ENCODE measurements at places on chromosomes 7 and 10.

DNA sequence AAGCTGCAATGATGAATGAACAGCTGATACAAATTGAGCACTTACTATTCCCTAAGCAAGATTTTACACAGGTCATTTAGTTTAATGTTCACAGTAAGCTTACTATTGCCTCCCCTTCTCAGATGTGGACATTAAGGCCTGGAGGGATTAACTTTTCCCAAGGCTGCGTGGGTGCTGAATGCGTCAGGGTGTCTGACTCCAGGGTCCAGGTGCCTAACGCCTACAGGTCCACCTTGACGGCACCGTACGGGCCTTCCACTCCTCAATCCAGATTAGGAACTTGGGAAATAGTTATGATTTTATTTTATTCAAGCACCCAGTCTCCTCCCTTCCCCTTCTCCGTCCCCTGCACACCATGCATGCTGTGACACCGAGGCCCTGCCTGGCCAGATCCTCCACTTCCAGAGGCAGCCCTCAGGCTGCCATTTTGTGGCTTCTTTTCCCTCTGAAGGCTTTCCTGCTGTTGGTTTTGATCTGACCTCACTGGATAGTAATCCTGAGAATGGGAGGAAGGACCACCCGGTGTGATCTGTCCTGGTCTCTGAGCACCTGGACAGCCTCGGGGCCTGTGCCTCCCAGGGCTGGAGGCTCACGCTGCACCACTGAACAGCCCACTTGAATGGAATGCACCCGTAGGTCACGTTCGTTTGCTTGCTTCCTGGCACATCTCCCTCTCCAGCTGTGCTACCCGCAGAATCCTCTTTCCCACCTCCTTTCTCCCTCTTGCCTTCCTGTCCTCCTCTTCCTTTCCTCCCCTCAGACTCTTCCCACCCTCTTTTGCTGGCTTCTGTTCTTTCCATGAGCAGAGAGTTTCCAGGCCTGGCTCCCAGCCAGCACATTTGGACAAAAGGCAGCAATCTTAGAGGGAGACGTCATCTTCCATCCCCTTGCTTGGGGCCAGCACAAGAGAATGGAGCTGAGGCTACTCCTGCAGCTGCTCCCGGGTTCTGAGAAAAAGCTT is 14.4 kb downstream of the DENND2A start:
- DNase-seq: peak; percentile 88

DNA sequence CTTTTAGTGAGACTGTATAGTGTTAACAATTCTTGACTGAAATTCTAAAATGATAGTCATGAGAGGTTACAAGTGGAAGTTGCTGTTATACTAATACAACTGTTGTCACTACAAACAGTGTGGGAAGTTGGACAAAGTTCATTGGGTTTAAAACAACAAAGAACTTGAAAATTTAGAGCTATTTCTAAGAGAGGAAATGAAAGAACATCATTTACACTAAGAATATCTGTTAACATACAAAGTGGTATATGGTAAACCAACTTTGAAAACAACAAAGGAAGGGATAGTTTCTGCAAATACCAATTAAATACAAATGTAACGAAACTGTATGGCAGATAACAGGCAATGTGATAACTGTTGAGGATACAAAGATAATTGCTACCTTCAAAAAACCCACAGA is 11.6 kb downstream of the MTPN start:
- DNase-seq: no peak

GRCh38 chr10:17847585-17848296 is 38.6 kb downstream of the MRC1 start:
- DNase-seq: no peak

DNA sequence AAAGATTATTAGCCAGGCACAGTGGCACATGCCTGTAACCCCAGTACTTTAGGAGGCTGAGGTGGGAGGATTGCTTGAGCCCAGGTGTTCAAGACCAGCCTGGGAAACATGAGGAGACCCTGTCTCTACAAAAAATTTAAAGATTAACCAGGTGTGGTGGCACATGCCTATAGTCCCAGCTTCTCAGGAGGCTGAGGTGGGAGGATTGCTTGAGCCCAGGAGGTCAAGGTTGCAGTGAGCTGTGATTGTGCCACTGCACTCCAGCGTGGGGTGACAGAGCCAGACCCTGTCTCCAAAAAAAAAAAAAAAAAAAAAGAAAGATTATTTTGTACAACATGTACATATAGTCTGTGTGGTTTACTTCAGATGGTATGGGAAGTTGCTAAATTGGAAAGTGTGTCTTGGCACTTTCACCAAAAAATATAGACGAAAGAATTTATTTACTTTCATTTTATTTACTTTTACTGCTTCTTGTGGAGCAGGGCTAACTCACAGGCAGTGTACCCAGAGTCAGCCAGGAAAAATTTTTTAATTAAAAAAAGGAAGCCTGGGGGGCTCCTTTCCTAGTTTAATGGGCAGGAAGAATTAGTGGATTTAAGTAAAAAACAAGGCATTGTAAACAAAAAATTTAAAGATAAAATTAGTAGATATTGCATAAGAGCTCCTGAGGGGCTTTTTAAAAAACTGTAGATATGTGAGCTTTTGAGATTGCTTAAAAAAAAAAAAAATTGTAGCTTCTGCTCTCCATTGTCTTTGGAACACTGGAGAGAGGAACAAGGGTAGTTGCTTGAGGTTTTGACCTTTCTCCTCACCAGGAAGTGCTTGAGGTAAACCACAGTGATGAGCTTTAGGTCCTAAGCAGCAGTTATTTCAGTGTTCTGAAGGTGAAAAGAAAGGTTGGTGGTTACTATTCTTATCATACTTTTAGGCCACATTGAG is 44.6 kb upstream of the VDAC2 start:
- no peak for DNase-seq

GRCh38 chr7:1210979-1211608 is 21.6 kb upstream of the UNCX start:
- no peak for DNase-seq

DNA sequence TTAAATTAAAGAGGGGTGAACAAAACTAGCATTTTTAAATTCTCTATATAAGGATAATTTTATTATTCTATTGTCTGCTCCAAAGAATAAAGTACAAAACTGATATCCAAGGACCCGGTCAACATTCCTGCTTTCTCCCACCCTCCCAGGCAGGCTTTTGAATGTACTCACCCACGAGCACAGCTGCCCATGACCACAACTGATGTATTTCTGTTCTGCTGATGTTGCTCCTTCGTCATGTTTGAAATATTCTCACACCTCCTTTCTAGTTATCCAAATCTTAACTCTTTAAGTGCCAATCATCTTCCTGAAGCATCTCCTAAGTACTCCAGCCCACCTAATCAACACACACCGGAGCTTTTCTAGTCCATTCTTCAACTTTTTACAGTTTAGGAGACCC is 46.7 kb downstream of the CALD1 start:
- DNase-seq: no peak

GRCh38 chr7:130903358-130903974 is 169.5 kb upstream of the KLF14 start:
- DNase-seq: no peak

GRCh38 chr10:58645416-58646146 is 132.9 kb downstream of the BICC1 start:
- no peak for DNase-seq

DNA sequence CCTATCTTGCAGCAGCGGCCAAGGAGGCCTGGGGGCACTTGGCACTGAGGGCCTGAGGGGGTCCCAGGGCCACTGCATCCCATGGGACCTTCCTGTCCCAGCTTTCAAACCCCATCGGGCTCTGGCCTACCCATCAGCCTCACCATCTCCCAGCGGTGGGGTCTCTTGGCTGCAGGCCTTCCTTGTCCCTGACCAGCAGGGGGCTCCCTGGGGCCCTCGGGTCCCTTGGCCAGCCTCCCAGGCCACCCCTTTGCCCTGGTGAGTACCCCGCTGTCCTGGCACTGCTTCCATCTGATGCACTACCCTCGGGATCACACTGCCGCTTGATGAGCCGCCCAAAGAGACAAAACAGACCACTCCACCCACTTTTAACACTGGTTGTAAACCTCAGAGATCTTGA is 43.5 kb downstream of the YKT6 start:
- no peak for DNase-seq

DNA sequence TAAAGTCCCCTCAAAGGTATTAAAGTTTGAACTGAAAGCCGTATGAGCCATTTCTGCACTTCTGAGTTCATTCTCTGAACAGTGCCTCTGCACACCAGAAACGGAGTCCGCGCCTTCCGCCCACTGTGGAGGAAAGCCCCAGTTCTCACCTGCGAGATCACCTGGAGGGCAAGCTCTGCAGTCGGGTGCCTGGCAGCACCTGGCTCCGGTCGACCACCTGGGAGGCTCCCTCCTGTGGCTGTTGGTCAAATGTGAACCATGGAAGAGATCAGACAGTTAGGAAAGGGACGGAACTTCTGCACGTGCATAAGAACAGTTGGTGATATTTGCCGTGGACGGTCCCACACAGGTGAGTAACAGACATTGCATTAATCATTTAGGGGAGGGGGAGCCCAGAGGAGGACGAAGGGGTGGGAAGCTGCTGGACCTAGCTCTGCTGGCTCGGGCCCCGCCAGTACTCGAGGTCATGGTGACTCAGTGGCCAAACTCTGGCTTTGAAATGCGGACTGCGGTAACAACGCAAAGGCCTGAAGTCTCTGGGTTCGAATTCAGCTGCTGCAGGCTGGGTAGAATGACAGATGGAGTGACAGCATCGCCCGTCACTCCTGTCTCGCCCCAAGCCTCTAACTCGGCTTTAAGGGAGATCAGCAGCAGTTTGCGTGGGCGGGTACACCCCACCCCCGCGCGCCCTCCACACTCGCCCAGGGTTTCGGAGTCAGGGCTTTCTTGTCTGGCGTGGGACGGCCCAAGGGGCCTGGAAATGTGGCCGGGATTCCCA is 1.7 kb upstream of the DPYSL4 start:
- DNase-seq: no peak

DNA sequence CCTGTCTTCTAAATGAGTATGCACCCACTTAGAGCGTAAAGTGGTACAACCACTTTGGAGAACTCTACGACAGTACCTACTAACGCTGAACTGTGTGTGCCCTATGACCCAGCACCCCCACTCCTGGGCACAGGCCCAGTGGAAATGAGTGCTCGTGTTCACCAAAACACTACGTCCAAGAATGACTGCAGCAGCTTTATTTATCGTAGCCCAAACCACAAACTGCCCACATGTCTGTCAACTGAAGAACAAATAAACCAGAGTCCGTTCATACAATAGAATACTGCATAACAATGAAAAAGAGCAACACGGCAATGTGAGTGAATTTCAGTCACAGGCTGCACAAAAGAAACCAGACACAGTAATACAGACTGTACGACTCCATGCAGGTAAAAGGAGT is 35.4 kb downstream of the TLL2 start:
- no peak for DNase-seq

- DNase-seq: no peak
Observed at GRCh38 chr7:66355756-66356155, 150.6 kb downstream of the TPST1 start.

GRCh38 chr10:82866424-82867020 is 991.5 kb downstream of the NRG3 start:
- no peak for DNase-seq

DNA sequence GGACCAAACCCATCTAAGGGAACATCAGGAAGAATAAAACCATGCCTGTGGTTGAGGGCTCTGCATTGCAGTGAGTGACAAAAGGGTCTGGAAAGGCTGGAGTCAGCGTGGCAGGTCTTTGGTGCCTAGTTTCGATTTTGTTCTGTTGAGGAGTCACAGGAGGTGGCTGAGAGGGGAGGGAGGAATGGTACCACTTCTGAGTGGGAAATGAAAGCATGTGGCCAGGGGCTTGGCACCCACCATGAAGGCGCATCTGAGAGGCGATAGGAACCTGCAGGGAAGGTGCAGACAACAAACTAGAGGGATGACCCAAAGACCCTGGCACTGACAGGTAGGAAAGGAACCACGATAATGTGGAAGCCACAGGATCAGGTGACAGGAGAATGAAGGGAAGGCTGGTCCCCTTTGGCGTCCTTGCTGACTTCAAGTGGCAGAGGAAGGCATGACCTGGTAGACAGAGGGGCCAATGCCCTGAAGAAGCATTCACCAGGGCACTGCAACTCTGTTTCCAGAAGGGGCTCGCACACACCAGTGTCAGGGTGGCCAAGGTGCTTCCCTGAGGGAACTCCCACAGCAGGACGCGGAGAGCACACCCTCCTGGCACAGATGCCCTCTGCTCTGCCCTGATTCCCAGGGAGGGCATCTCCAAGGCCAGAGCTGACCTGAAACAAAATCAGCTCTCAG is 41.7 kb downstream of the HIPK2 start:
- no peak for DNase-seq

DNA sequence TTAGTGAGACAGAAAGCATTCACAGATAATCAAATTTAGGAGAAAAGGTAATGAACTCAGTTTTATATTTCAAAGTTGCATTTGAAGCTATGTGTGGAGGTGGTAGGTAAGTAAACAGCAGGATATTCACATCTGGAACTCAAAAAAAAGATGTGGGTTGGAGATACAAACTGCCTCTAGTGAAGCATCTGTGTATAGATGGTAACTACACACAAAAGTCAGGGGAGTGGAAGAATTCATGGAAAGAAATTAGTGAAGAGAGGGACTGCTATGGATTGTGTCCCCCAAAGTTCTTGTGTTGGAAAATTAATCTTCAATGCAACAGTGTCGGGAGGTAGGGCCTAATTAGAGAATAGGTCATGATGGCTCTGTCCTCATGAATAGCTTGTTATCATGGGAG is 18.3 kb upstream of the WAC start:
- DNase-seq: no peak

GRCh38 chr7:15857026-15857425 is 170.5 kb upstream of the MEOX2 start:
- DNase-seq: no peak
